ENCODE measurements at places on chromosomes 4 and X.

- DNase-seq, result no peak
Measured at GRCh38 chr4:40190019-40190418, 6.8 kb upstream of the RHOH start.

DNA sequence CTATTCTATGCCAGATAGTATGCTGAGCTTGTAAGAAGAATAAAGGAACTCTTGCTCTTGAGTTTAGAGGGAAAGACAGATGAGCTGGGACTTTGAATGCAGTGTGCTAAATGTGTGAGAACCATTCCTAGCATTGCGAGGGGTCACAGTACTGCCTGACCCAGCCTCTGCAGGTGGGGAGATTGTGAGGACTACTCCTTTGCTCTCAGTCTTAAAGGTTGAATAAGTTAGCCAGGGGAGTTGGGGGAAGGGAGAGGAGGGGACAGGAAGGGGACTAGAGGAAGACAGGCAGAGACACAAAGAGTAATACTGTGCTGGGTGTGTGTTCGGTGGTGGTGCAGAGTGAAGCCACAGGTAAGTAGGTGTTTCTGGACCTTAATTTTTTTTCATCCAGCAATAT, 41.7 kb downstream of the DCUN1D4 start:
- DNase-seq, result no peak

DNA sequence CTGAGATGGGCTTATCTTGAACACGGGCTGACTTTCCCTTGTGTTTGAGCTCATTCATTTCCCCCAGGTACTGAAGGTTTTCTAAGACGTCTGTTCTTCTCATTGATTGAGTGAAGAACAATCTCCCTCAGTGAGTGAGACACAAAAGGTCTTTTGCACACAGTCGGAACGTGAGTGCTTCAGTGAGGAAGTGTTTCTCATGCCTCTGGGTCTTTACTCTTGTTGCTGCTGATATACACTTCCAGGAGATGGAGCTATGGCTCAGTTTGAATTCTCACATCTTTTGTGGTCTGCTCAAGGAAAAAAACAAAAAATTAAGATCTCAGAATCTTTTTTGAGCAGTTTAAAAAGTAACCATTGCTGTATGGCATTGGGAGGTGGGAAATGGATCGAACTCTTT, 981.9 kb upstream of the TENM3 start:
- DNase-seq, result no peak

DNA sequence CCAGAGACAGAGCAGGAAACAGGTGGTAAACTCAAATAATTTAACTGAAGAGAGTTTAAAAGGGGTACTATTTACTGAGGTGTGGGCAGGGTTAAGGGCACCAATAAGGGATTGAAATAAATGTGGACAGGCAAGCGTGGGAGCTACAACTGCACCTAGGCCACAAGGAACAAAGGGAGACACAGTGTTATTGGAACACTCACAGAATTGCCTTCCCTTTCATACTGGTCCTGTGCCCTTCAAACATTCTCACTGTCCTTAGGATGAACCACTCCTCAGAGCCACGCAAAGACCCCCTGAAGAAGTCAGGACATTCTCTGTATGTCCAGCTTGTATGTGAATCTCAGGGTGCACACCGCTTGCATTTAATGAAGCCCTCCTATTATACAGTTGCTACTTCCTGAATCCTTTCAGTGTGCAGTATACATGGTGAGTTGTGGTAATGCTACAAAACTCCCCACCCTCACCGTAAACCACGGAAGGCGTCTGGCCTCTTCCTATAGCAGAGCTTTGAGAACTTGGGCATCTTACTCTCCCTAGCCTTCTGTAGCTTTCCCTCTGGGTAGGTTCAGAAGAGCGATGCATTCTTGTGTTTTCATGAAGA, 9.6 kb upstream of the MRPL1 start:
- DNase-seq, result peak; percentile 85

DNA sequence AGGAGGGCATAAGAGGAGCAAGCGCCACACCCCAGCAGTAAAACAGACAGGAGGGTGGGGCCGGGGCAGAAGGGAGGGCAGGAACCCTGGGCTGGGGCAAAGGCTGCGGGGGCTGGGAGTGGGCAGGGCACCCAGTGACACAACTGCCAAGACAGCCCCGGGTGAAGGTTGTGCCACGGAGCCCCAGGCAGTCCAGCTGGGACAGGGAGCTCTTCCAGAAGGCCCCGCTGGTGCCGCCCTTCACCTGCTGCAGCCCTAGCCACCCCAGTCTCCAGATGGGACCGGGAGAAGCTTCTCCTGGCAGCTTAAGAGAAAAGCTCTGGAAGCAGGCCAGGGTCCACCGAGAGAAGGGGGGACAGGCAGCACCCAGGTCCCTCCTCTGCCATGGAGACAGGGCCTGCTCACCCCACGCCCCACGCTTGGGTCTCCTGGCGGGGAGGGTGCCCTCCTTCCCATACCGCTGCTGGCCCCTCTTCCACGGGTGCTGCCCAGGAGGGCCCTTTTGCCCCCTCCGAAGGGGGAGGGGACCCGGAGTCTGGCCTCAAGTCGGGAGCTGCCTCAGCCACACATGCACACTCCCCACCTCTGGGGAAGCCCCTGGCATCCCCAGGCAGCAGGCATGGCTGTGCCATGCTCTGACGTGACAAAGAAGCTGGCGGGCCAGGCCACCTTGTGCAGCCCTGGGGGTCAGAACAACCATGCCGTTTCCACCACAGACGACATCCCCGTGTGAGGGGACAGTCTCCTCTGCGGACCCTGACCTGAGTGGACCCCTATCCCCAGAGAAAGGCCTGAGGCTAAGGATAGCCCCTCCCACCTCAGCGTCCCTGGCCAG, 1.5 kb downstream of the DGKQ start:
- DNase-seq, result no peak

- no peak for DNase-seq
Measured at GRCh38 chr4:9765091-9765490, 16.3 kb upstream of the DRD5 start.

DNA sequence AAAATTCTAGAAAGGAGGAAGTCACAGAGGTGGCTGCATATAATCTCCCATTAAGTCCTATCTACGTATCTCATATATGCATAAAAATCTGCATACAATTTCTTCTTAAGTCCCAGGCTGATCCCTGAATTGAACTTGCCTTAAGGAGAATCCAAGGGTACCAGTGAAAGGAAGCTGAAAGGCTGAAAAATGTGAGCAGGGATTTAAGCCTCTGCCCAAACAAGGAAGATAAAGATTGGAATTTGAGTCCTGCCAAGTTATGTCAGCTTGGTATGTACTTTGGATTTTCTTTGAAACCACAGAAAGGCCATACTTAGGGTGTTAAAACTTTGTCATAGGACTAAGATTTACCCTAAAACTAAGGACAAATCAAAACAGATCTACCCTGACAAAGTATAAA, 26.5 kb upstream of the GEMIN8 start:
- DNase-seq, result no peak

GRCh38 chr4:170089668-170090351, at the start of gene AADAT:
AADAT (minus strand) TSS chr4:170089956; CDS start chr4:170089690, 266 bp downstream.
- DNase-seq, result no peak

DNA sequence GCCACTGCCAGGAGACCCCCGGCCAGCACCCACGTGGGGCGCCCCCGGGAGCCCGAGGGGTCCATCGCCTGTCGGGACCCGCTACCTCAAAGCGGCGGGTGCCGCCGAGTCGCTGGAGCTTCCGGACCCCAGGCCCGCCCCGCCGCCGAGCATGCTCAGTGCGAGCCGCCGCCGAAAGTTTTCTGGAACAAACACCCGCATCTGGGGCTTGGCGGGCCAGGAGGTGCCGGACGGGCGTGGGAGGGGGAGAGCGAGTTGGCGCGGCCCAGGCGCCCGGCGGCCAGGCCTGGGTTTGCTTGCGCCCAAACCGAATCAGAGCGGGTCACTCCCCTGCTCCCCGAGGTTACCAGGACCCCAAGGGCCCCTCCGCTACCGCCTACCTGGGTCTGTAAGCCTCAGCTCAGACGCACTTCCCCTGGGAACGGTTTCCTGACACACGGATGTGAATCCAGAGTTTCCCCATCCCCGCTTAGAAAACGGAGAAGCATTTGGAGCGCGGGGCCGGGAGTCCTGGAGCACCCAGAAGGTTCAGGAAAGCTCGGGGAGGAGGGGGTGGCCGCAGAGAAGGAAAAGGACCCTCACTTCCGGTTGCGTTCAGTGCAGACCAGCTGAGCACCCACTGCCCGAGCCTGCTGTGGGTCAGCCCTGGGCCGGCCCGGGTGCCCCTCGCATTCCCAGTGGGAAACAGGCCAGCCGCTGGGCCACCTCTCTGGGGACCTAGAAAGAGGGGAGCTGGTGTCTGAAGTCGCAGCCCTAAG, at the start of gene EVC2:
TSS of gene EVC2 (minus strand) at position 111 of the 758 bp plus-strand sequence. CDS start at position 65, 46 bp downstream.
- DNase-seq, result peak; percentile 14

DNA sequence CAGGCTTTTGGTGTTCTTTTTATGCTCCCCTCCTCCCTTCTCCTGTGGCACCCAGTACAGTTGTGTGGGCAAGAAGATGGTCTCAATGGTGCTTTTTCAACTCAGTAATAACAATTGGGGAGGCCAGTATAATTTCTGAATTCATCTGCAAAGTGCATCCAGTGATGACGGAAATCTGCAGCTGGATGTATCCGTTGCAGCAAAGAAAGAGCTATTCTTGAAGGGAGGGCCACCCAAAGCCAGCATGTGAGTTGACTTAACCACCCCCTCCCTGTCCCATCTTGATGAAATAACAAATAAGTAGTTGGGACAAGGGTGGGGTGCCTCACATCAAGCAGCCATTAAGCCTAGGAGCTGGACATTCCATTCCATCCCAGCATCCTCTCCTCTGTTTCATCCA, 30.7 kb downstream of the TSC22D3 start:
- DNase-seq, result no peak

GRCh38 chrX:65582450-65583082, 48.0 kb upstream of the LAS1L start:
- no peak for DNase-seq

DNA sequence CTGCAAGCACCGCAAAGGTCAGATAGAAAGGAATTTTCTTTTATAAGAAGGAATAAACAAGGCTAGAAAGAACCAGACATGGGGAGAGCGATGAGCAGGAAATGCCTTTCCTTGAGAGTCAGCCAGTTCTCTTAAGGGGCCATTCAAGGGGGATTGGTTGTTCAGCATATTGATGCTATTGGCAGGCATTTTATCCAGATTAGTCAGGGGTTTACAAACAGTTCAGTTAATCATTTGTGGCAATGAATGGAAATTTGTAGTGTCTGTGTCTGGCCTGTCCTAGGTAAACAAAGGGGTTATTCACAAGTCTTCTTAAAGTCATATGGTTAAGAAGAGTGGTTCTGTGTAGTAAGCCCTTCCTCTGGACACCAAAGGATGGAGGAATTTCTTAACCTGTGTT, 184.7 kb upstream of the FRMPD4 start:
- DNase-seq, result no peak

DNA sequence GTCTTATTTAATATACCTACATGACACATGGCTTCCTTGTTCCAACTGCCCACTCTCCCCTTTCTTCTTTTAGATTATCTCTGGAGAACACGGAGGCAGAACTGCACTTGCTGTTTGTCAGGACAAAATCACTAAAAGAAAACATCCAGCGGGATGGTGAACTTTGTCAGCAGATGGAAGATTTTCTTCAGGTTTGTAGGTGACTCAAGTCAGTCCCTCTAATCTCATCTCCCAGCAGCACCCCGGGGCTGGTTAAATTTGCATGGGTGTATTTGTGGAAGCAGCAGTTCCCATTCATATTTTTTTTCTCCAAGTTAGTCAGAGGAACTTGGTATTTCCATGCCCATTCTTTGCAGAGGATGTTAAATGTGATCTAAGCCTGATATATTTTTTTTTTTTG, 31.8 kb downstream of the FHDC1 start:
- no peak for DNase-seq

DNA sequence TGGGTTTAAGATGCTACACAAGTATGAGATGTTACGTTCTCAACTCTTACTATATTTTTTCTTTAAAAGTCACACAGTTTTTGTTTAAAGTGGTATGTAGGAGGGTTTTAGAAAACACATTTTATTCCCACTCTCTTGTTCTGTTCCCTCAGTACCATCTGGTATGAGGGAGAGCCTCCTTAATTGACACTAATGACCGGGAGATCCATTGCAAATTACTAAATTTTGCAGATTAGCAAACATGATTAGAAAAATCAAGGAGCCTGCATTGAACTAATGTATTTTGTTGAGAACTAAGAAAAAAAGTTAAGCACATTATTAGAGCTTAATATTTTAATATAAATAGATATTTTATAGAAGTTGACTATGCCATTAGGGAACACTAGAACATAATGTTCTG, 87.3 kb upstream of the UNC5C start:
- DNase-seq, result no peak

GRCh38 chr4:169159624-169160171, 111.1 kb downstream of the SH3RF1 start:
- no peak for DNase-seq

- DNase-seq, result no peak
Measured at GRCh38 chrX:137684591-137684990, 118.7 kb downstream of the ZIC3 start.

DNA sequence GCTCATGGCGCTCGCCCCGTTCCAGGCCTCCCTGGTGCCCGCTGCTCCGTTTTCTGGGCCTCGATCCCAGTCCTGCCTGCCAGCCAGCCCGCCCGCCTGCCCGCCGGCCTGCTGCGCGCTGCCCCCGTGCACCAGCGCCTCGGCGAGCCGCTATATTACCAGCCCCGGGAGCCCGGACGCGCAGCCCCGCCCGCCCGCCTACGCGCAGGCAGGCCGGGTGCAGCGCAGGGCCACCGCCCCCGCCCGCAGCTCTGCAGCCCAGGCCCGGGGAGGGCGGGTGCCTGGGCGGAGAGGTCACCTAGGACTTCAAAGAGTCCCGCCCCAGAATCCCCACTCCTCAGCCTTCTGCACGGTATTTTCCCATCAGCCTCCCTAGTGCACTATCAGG, at the start of gene MAOB:
TSS of gene MAOB (minus strand) at position 157 of the 388 bp plus-strand sequence. CDS start at position 6, 151 bp downstream.
- no peak for DNase-seq

DNA sequence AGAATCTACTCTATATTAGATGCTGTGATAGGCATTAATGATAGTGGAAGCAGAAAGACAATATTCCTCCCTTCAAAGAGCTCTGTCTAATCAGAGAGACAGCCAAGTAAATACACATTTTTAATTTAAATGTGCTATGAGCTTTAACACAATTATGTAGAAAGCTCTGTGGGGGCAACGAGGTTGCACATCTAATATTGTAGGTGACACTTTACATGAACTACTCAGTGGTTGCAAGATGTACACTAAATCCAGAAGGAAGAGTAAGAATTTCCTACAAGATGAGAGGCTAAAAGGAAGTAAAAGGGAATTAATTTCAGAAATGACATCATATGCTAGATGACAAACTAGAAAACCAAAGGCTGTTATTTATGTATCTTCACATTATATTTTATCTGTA, 120.9 kb downstream of the SPCS3 start:
- DNase-seq, result no peak

- DNase-seq, result no peak
Measured at GRCh38 chrX:118654331-118654730, 73.1 kb upstream of the IL13RA1 start.

- DNase-seq, result no peak
Measured at GRCh38 chr4:3299976-3300671, 7.3 kb downstream of the RGS12 start.

- no peak for DNase-seq
Measured at GRCh38 chr4:119103263-119103662, 32.4 kb upstream of the MYOZ2 start.

- DNase-seq, result no peak
Measured at GRCh38 chr4:156805696-156806095, 165.9 kb downstream of the PDGFC start.

GRCh38 chrX:111352424-111352823, 59.6 kb downstream of the DCX start:
- DNase-seq, result no peak

- DNase-seq, result peak; percentile 29
Measured at GRCh38 chrX:139739138-139739537, 31.2 kb upstream of the MCF2 start.

All from CD4-positive, alpha-beta T cell treated with Interleukin-12 subunit alpha and Interleukin-12 subunit beta, for 1 hour (primary cell).